T-helper 2 cell treated with Interferon-gamma antibody and Interleukin-4, amounts not matched to agents 100 ng/mL and 5 ng/mL, for 36 hours (primary cell): ENCODE measurements at places on chromosomes 13 and 19. TPM values are rescaled to one million over a fixed set of nuclear protein-coding genes. Genes with fewer than 3 reads are reported as not detected.

FUT2 gene
- not detected in 2 replicates for total RNA-seq

TMC4 gene
- 3.5 and 3.9 TPM in 2 replicates for total RNA-seq

OR7C1 gene
- total RNA-seq = not detected in 2 replicates

CCDC169 gene
- total RNA-seq = 0.32 TPM in 1 of 2 replicates, not detected in the other

DIAPH3 gene
- 24.1 and 24.2 TPM in 2 replicates for total RNA-seq

SIAH3 gene
- 0.14 TPM in 2 replicates for total RNA-seq

FFAR1 gene
- not detected in 2 replicates for total RNA-seq

HS6ST3 gene
- not detected in 2 replicates for total RNA-seq

ADGRE2 gene
- total RNA-seq = 1.2 and 2.2 TPM in 2 replicates
